ENCODE measurements at places on chromosomes 6 and 20.

DNA sequence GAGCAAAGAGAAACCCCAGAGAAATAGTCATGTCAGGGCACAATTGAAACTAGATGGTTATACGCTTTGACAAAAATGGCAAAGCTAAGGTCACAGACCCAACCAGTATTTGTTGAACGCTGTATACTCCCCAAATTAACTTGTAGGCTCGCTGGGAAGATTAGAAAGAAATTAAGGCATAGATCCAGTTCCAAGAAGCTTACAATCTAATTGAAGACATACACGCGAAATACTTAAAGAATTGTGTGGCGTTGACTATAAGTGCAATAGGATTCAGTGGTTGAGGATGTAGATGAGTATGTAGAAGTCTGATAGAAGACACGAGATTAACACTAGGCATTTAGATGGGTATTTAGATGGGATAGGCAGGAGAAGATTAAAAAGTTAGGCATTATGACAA lies 525 bp downstream of the FAM229B start:
- DNase-seq: no peak

DNA sequence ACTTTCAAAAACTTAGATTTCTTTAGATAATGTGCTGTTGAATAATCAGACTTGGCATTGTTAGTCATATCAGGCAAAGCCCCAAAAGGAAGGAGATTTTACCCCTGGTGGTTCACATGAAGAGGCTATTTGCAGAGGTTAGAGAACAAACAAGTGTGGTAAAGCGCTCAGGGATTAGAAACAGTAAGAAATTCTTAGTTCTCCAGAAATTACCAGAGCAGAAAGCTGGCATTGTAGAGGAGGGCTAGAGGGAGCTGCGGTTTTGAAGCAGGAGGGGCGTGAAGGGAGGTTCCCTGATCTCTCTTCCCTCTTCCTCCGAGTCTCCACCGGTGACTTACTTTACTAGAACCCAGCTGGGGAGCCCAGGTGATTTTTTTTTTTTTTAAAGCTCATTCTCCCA lies 10.2 kb downstream of the MYO6 start:
- DNase-seq: no peak

DNA sequence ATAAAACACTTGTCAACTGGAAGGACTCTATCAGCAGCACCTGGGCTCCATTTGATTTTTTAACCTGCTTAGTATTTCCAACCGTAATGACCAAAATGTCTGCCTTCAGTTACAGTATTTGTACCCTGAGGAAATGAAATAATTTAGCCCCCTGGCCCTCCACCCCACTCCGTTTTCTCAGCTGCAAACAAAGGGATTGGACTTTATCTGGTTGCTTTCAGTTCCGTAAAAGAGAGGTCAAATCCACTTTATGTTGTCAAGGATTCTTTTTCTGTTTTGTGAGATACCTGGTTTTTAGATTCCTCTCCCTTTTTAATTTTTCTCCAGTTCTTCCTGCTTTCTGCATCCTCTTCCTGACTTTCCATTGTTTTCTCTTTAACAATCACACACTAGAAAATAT lies 64.4 kb upstream of the BMP2 start:
- no peak for DNase-seq

DNA sequence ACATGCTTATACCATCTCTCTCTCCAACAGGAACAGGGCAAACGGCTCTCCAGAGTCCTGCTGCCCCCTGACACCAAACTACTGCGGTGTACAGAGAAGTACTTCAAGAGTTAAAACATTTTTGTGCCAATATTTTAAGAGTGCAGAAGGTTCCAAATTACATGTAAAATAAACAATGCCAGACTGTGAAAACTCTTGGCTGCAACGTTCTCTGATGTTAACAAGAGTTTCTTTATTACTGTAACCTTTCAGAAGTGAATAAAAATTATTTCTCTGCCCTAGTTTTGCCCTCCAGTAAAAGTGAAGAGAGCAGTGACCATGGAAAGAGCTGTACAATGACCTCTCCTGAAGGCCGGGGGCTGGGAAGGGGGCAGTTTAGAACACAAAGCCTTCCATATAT lies 41.4 kb upstream of the FAM83C start:
- no peak for DNase-seq

GRCh38 chr6:119647309-119647708 lies 297.7 kb upstream of the MAN1A1 start:
- DNase-seq: no peak

DNA sequence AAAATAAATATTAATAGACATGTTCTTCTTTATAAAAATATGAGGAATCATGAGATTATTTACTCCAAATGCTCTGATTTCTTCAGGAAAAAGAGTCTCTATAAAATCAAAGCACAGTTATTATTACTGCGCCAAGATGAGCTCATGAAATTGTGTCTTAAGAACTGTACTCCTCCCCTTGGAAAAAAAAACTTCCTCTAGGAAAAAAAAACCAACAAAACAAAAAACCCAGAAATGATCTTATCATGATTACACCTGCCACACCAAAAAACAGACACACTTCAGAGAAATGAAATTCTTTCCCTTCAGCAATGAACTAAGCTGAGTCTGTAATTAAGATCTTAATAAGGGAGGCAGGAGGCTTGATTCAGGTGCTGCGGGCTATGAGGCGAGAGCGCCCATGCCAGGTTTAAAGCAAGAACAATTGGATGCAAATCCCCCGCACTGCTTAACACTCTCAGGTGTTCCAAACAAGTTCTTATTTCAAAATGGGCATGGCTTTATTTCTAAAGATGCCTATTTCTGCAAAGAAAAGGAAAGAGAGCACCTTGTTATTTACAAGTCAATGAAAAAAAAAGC lies 9.1 kb downstream of the NEDD9 start:
- DNase-seq: no peak

DNA sequence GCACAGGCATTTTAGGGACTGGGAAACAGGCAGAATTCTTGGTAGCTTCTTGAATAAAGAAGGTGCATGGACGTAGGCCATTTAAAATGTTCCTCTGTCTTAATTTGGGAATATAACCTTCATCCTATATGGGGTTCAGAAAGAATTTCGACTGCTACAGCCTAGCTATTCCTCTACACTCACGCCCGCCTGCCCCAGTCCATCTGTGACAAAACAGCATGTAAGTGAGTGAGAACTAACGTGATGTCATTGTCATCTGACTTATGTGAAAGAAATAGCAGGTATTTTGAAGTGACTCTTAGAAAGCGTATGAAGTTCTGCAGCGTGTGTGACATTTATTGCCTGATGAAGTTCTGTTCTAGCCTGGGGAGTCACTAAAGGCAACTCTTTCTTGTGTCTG lies 52.2 kb upstream of the SLC22A1 start:
- DNase-seq: no peak

- no peak for DNase-seq
Measured at GRCh38 chr20:63782521-63782971, 43.0 kb downstream of the SLC2A4RG start.

GRCh38 chr6:69812746-69813427 lies 16.1 kb upstream of the LMBRD1 start:
- DNase-seq: no peak

- DNase-seq: no peak
Measured at GRCh38 chr20:10853176-10853575, 179.4 kb upstream of the JAG1 start.

DNA sequence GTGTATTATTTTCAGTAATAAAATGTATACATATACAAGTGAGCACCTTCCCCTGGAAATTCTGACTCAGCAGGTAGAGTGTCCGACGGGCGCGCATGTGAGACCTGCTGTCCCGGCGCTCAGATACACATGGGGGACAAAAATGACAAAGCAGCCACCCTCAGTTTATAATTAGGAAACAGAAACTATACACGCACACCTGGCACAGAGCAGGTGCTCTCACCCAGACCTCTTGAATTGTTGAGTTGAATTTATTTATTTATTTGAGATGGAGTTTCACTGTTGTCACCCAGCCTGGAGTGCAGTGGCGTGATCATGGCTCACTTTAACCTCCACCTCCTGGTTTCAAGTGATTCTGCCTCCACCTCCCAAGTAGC lies 180.4 kb downstream of the ZDHHC14 start:
- DNase-seq: no peak

DNA sequence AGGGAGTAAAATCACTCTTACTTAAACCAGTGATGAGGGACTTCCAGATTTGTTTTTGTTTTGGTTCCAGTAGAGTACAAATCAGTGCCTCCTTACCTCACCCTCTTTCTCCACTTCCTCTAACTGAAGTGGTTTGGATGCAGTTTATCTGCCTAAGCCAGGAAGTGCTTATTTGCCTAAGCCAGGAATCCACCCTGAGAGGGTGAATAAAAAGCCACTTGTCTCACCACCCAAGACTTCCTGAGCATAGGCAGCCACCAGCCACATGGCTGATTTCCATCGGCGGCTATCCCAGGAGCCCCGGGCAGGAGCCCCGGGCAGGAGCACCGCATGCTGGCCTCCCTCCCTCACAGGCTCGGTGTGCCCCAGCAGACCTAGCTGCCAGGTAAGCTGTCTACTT lies 12.0 kb downstream of the LRP11 start:
- peak; percentile 92 for DNase-seq

GRCh38 chr20:32007787-32008616 lies 2.2 kb upstream of the CCM2L start:
- DNase-seq: no peak

GRCh38 chr6:149071997-149072396 lies 245.5 kb upstream of the TAB2 start:
- no peak for DNase-seq

DNA sequence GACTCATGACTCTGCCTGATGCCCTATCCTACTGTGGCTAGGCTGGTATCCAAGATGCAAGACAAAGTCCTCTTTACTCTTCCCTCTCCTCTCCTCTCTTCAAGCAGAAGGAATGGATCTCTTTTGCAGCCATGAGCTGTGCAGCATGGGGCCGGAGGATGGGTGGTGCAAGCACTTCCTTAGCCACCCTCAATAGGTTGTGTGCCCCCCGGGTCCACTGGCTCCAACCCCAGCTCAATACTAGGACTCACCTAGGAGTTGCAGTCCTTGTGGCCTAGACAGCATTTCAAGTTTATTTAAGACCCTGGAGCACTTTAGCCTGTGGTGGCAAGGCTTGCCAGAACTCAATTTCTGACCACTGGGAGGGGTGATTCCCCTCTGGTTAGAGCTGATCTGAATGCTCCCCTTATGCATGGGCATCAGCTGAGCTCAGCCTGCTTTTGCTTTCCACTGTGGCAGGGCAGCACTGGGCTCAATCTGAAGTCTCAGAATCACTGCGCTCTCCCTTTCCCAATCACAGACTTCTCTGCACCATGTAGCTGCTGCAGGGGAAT lies 29.0 kb upstream of the GRM4 start:
- DNase-seq: no peak

GRCh38 chr20:64247307-64247618 lies 8.3 kb upstream of the PCMTD2 start:
- DNase-seq: no peak

GRCh38 chr6:158357570-158358216 lies 45.4 kb downstream of the TULP4 start:
- no peak for DNase-seq

DNA sequence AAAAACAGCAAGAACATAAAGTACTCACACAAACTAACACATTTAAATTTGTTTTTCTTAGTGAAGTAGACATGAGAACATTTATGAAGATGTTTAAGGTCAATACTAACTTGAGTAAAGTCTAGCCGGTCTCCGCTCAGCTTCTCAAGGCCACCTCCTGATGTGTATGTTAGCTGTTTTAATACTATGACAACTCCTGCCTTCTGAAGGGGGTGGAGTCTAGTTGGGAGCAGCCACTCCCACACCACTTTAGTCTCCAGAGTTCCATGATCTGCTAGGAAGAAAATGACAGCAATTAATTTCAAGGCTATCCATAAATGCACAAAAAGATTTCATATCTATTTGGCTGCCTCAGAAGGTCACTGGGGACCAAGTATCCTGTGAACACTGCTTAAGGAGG lies at the start of gene GSTA3:
GSTA3 (minus strand) TSS at position 168 of the 400 bp plus-strand sequence. CDS start 3,864 bp downstream, outside the sequence.
- DNase-seq: no peak

DNA sequence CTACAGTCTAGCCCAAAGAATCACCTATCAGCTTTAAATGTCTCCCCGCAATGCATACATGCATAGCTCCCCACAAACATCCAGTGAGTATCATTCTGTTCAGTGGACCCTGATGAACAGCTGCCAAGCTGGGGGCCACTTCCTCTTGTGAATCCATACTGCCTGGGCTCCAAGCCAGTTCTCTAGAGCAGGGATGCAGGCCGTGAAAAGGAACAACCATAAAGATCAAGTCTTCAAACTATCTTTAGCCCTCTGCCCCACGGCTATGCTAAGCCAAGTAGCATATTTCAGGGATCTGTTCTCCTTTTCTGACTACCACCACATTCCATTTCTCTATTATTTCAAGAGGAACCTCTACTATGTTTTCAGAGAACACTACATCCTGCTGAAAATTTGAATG lies 191.7 kb upstream of the BTBD3 start:
- DNase-seq: no peak

DNA sequence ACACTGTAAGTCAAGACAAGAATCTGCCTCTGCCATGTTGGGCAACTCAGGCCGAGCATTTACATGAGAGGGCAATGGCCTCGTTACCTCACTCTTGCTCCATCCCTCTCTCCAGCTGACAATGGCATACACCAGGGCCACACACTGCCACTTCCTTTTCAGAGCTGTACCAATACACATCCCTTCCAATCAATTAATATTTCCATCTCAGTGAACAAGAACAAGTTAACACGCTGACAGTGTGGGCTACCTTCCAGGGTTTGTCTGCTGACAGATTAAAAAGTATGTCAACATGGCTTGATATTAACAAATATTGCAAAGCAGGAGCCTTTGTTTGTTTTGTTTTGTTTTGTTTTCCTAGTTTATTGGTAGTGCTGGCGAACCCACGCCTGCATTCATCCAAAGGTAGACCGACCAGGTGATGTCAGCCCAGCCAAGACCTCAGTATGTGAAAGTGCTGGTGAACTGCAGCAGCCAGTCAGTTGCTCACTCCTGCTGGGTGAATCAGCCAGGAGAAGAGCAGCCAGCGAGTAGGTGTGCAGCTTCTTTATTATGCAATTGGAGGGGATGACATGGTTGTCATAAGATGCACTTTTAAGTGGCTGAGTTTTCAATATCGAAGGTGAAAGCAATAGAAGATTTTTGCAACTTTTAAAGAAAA lies 487.3 kb upstream of the JARID2 start:
- DNase-seq: peak; percentile 89

DNA sequence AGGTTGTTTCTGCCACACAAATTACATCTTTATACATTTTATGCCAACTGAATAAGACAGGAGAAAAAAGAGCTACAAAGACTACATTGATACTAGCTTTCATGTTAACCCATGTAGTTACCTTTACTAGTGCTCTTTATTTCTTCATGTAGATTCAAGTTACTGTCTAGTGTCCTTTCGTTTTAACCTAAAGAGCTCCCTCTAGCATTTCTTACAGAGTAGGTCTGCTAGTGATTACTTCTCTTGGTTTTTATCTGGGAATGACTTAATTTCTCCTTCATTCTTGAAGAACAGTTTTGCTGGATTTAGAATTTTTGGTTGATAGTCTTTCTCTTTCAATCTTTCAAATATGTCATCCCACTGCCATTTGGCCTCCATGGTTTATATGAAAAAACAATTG lies 21.2 kb upstream of the NOP56 start:
- no peak for DNase-seq

- no peak for DNase-seq
Measured at GRCh38 chr6:32111424-32112066, 2.4 kb upstream of the TNXB start.

- no peak for DNase-seq
Measured at GRCh38 chr20:2820896-2821869, 5.0 kb downstream of the TMEM239 start.

Measured in inflammatory macrophage treated with lipopolysaccharide for 4 hours (primary cell).